Stimulated activated CD4-positive, alpha-beta T cell treated with anti-CD3 and anti-CD28 coated beads, Interleukin-1b, Interleukin-23, amount 100 ng/mL, for 1 hour (primary cell): ENCODE measurements at places on chromosomes 4 and X.

GRCh38 chr4:71130827-71131603 is 137.6 kb downstream of the DCK start:
- no peak for DNase-seq

DNA sequence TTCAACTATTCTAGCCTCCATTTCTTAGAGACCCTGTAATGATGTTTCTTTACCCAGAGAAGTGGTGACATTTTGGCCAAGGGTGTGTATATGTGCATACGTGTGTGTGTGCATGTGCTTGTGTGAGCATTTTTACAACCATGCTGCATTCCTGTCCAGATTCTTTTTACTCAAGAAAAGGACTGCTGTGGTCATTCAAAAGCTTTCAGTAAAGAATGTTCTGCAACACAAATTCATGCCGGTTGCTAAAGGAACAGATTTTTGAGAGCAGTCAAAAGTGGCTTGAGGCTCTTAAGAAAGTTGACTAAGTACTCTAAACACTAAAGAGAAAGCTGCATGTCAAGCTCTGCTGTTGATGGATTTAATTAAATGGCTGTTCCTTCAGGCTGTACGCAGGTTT is 65.0 kb upstream of the FMR1 start:
- no peak for DNase-seq

DNA sequence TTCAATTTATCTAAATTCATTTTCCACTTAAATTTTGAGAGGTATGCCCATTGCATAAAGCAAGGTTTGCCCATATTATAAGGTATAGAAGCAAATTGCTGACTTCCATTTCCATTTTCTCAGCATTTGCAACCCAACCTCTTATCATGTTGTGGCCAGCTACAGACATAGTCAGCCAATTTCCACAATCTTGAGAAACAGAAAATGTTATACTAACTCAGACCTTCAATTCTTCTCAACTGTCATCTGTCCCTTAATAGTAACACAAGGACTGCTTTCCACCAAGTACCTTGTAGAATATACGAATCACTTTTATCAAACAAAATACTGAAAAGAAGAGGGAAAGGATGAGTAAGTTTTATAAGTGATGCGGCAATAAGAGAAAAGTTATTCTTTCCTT is 11.2 kb upstream of the GRIA3 start:
- no peak for DNase-seq

- DNase-seq = no peak
Observed at GRCh38 chr4:67393699-67394281, 151.5 kb downstream of the CENPC start.

DNA sequence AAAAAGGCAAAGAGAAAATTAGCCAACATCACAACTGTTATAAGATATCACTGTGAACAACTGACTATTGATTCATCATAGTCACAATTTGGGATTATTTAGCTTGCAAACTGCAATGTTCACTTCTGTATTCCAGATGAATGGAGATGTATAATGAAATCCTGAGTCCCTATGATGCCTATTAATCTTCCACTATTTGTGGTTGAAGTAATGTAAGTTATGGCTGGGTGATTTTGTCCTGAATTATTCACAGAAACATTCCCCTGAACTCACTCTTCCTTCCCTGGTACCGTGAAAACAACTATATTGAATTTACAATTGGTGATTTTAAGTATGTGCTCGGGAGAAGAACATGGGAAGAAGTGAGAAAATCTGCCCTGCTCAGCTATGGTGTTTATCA is 50.8 kb upstream of the NPFFR2 start:
- DNase-seq = no peak

DNA sequence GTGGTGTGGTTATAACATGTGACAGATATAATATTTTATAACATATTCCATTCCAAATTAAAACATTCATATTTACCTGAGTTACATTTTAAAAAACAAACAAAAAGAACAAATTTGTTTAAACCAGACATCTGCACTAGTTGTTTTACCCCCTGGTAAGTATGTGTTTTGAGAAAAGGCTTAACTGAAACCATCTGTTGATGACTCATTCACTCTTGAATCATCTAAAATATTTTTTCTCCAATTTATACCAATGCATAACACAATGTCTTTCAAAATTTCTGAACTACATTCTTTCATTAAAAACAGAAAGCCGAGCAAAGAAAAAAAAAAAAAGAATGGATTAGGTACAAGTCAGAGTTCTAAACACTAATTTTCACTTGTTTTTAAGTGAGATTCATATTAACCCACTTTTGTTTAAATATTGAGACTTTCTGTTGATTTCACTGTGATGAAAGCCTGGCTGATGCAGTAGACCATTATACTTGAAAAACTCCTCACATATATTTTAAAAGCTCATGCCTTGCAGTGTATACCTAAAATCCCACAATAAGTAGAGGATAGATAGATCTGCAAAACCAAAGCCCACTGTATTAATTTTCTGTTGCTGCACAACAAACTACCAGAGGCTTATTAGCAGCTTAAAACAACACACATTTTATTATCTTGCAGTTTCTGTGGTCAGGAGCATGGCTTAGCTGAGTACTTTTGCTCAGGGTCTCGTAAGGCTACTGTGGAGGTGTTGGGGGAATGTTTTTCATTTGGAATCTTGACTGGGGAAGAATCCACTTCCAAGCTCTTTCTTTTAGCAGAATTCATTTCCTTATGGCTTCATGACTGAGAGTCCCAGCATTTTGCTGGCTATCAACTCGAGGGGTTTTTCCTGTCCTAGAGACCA is 221.5 kb downstream of the PCDH18 start:
- no peak for DNase-seq

GRCh38 chr4:55407119-55407518 is 11.4 kb downstream of the TMEM165 start:
- DNase-seq = no peak

DNA sequence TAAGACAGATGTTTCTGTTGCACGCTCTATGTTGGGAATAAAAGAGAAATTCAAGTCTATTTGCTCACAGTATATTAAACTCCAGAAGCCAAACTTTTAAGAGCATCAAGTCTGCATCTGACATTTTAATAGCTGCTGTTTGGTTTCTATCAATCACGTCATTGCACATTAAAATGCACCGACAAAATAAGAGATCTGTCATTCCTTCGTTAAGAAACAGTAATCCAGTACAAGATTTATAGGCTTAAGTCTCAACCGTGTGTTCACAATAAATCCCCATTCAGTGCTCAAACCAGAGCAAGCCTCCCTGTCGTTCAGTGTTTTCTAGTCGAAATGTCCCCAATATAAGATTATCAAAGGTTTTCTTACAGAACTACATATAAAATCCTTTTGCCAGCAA is 89.0 kb upstream of the BMPR1B start:
- DNase-seq = no peak

GRCh38 chrX:24392709-24393108 is 32.3 kb downstream of the SUPT20HL1 start:
- no peak for DNase-seq

- no peak for DNase-seq
Observed at GRCh38 chrX:24260842-24261550, 52.9 kb downstream of the SUPT20HL2 start.

DNA sequence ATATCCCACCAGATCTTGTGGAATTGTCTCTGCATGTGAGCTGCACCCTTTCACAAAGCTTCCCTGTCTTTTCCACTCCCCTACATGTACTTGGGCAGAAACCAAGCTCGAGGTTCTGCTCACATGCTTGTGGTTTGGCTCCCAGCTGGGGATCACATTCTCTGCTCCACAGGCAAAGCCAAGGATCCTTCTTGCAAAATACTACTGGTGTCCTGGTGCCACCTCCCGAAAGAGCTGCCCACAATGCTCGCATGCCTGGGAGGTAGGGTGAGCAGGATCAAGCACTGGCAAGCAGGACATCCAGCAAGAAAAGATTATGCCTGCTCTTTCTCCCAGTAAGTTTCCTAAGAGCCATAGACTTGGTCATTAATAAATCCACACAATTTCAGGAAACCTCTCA is 45.1 kb upstream of the PPARGC1A start:
- no peak for DNase-seq

- no peak for DNase-seq
Observed at GRCh38 chrX:74540635-74541249, 73.7 kb downstream of the RLIM start.

DNA sequence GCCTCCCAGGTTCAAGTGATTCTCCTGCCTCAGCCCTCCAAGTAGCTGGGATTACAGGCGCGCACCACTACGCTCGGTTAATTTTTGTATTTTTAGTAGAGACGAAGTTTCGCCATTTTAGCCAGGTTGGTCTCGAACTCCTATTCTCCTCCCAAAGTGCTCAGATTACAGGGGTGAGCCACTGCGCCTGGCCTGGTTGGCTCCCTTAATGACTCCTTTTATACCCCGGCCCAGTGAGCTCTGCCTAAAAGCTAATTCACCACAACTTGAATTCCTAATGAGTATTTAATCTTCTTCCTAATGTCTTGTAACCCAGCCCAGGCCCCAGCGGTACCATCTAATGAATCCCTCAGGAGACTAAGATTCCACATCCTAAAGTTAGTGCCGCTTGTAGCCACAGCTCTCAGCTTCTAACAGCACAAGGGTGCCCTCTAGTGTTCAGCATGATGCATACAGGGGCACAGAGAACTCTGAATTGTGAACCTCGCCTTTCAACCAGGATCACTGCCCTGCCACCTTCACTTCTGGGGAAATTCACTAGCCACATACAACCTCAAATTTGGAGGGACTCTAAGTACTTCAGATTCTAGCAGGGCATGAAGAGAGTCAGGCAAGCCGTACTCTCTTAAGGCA is 89.5 kb downstream of the OR13H1 start:
- peak; percentile 5 for DNase-seq

DNA sequence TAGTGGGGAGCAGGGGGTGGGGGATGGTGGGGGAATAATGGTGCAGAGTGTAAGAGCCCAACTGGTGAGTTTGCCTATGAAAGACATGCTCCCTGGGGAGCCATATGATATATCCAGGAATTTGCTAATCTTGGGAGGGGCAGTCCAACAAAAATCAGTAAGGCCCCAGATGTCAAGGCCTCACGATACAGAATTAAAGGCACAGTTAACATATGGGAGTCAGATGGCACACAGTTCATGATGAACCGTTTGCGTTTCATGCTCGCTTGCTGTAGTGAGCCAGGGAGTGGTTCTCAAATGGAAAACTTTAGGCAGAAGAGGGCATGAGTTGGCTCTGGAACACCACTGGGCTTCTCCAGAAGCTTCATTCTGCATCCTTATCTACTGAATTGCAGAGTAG is 33.9 kb upstream of the VCX2 start:
- no peak for DNase-seq

- no peak for DNase-seq
Observed at GRCh38 chr4:88008743-88009171, 1.3 kb downstream of the PKD2 start.

GRCh38 chr4:8540991-8541390 is 39.2 kb upstream of the GPR78 start:
- DNase-seq = no peak

- no peak for DNase-seq
Observed at GRCh38 chr4:81743731-81744435, 272.2 kb upstream of the RASGEF1B start.

DNA sequence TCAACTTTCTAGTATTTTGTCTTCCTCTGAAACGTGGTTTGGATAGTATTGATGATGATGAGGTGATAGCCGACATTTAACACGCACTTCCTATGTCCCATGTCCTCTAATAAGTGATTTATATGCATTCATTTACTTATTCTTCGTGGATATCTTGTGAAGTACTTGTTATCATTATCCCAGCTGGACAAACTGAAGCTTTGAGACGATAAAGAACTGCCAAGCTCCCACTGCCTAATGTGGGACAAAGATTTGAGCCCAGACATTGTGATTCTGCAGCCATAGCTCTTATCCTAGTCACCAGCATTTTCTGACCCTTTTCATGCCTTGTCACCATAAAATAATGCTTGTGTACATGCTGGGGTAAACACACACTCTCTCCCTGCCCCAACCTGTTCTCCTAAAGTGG is 92.5 kb downstream of the RAPGEF2 start:
- DNase-seq = no peak

GRCh38 chr4:6335040-6335590 is 65.5 kb downstream of the WFS1 start:
- DNase-seq = no peak

DNA sequence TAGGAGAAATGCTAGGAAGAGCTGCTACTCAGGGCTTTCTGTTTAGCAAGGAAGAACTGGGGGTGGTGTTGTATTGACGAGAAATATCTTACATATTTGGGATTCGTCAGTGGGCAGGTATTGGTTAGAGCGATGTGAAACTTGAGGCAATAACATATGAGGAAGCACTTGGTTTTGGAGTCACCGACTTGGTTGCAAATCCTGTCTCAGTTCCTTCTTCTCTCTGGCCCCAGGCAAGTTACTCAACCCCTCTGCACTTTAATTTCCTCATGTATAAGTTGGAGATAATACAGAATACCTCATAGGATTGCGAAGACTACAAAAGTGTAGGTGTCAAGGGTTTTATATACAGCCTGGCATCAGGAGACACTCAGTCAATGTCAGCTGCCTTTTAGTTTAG is 34.1 kb downstream of the GPAT3 start:
- DNase-seq = no peak

DNA sequence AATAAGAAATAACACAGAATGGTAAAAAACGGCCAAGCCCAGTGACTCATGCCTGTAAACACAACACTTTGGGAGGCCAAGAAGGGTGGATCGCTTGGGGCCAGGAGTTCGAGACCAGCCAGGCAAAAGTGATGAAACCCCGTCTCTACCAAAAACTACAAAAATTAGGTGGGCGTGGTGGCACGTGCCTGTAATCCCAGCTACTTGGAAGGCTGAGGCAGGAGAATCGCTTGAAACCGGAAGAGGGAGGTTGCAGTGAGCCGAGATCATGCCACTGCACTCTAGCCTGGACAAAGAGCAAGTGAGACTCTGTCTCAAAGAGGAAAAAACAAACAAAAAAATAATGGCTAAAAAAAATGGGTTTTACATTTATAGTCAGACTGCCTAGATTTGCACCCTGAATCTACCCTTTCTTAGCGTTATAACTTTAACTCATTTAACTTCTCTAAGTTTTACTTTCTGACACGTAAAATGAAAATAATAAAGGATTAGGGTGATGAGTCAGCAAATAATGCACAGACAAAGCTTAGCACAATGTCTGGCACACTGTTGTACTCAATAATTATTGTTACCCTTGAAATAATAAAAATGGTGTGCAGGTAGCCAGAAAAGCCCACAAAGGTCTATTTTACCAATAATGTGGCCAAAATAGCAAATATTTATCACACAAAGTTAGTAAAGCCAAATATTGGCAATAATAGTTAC is 55.0 kb downstream of the ATP11C start:
- no peak for DNase-seq

DNA sequence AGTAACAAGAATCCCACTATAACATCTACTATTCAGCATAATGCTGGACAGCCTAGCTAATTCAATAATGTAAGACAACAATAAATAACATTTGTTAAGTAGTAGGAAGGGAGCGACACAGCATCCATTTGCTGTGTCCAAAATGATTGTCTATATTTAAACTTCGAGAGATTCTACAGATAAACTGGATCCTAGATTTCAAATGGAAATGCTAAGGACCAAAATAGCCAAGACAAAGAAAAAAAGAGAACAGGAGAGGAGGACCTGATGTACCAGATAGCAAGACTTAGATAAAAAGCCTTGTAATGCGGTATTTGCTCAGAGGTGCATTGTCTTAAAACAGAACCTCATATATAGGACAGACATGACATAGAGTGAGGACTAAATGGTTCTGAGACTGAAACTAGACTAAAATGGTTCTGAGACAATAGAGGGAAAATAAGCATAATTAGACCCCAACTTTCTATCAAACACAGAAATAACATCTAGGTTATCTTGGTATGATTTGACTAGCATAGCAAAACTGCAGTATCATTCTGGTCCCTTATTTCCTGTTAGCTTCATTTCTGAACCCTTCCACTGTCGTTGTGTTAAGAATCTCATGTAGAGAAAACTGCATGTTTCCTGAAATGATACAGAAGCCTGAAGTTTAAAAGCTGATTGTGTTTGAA is 3.8 kb downstream of the HPGDS start:
- no peak for DNase-seq
